ENCODE measurements at places on chromosomes 12 and 14.

GRCh38 chr12:24398605-24399004 is 449.1 kb upstream of the SOX5 start:
- no peak for DNase-seq

DNA sequence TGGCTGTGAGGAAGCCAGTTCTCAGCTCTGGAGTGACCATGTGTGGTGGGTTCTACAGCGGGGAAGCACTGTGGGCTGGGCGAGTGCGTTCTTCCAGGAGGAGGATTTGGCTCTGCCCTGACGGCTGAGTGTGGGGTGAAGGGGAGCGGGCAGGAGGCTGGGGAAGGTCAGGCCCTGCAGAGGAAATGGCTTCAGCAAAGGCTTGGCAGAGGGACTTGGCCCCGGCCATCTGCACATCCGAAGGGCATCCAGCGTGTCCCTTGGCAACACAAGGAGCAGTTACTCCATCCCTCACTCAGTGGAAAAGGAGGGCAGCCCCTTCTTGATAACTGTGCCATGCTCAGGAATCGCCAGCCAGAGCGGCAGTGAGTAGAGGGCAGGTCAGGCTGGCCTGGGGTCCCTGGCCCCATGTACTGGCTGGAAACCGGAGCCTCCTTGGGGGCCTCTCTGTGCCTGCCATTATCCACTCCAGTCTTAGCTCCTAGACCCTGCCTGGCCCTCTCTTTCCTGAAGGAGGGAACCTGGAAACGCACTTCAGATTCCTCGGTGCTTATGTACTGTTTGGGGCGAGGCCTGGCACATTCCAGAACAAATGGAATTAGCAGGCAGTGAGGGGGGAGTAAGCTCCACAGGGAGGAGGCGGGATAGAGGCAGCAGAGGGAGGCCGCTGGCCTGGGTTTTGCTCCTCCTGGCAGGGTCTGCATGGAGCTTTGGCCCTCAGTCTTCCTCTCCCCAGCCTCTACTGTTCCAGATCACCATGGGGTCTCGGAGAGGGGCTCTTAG is 133.6 kb upstream of the NCOR2 start:
- DNase-seq = no peak

GRCh38 chr14:37232907-37233481 is 35.3 kb downstream of the MIPOL1 start:
- DNase-seq = no peak

GRCh38 chr12:104423809-104424208 is 32.9 kb upstream of the CHST11 start:
- DNase-seq = no peak

DNA sequence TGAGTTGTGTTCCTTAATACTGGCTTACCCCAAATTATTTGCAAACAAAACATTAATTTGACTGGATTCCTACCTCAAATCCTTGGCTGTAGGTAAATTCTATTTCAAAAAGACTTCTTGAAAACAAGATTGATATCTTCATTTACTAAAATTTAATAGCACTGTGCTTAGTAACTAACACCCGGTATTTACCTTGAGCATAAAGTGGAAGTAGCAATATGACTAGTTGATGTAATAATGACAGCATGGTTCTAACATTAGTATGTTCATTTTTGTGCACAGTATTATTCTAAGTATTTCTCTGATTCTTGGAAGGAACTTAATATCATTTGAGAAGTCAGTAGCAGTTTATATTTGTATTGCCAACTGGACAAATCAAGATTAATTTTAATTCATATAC is 96.8 kb downstream of the PPHLN1 start:
- no peak for DNase-seq

- no peak for DNase-seq
Observed at GRCh38 chr12:70823182-70823976, 97.2 kb downstream of the PTPRR start.

DNA sequence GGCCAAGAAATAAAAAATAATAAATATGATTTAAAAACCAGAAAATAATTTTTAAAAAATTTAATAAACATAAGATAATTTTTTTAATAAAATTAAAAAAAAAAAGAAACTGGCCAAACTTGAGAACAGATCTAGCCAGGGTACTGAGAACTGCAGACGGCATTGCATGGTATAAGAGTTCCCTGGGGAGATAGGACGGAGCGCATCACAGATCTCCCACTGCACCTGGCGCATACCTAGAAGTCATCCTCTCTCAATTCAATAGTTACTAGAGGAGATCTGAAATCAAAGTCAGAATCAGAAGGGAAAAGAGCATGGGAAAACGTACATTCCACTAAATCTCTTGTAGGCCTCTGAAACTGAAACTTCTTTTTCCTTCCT is 58.9 kb upstream of the BCL2L14 start:
- DNase-seq = no peak

DNA sequence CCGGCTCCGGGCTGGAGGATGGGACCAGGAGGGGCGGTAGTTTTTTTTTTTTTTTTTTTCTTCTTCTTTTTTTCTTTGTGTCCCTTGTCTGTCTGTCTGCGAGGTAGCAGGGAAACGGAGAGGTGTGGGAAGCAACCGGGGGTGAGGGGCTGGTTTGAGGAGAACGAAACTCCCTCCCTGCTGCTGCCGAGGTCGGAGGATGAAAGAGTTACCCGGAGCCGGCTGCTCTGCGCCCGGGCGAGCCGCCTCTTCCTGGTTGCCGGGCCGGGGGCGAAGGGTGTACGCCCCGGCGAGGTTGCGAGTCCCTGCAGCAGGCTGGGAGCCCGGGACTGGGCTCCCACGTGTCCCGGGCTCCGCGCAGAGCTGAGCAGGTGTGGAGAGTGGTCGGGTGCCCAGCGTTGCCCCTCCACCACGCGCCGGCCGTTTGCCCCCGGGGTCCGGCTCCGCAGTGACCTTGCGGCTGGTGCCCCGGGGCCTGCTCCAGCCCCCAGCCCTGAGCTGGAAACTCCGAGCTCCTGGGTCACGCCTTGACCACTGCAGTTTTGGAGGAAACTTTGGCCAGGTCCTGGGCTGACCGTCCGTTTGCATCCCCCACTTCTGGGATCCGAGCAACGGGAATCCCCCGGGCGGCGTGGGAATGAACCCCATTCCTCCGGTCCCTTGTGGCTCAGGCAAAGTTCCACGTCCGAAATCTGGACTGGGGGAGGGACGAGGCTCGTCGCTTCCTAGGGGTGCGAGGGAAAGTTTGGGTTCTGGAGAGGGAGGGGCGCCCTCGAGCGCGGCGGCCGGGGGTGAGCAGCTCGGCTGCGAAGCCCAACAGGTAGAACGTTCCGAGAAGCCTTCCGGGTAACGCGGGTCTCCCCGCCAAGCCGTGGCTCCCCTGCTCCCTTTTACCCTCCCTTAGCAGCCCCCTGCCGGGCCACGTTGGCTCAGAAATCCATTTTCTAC is 1.3 kb downstream of the CHST11 start:
- no peak for DNase-seq

DNA sequence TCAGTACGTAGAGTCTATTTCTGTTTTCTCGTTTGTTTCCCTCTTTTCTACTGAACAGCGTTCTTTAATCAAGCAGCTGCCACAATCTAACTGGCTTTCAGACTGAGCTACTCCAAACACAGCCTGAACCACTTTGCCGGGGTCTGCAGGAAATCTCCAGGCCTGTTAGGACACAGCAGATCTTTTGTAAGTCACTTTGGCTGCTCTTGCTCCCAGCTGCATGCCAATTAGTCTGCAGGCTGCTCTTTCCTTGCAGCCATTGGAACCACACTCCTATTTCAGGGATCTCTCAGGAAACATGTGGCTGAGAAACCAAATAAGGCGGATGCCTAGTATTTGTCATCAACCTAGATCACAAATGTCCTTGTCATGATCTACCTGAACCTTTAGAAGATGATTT is 73.6 kb downstream of the TMTC1 start:
- no peak for DNase-seq

DNA sequence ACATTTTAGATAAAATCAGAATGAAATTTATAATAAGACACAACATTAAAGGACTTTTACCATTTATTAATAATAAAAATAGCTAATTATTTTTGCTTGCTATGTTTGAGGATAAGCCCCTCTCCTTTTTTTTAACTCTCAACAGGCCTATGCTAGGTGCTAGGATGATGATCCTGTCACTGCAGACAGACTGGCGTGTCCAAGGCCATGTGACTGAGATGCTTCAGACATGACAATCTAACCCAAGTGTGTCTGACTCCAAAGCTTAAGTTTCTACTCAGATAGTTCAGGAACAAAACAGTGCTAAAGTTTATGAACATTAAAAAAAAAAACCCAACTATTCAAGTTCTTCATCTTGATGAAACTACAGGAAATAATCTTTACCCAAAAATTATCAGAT is 29.8 kb downstream of the PPP1R13B start:
- DNase-seq = no peak

DNA sequence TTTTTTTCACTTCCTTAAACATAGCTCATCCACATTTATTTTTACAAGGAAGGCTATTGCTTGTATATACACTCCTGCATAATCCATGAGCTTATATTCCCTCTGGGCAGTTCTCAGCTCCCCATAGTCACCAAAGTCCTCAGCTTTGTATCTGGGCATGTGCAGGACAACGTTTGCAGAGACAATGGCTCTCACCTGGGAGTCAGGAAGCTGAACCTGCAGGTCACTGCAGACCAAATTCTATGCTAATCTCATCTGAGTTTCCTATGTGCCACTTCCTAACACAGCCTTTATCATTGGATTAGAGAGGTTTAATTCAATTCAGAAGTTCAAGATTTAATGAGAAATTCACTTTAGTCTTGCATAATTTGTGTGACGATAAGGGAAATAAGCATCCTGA is 131.5 kb downstream of the KCNK10 start:
- DNase-seq = no peak

- no peak for DNase-seq
Observed at GRCh38 chr14:69755784-69756183, 11.2 kb upstream of the SRSF5 start.

DNA sequence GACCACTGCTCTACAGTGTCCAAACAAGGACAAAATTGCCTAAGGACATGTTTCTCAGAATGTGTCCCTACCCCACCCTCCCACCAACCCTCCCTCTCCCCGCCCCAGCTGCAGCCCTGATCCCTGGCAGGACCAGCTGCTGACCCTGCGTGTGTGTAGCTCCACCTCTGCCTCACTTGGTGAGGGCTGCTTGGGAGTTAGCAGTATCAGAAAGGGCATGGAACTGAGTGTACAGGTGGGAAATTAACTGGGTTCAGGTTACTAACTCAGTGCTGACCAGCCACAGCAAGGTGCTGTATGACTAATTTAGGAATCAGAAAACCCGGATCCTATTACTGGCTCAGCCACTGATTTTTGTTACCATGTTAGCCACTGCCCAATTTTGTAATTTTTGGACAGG is 11.3 kb upstream of the PLEKHD1 start:
- DNase-seq = no peak

- DNase-seq = no peak
Observed at GRCh38 chr14:53285821-53286220, 132.7 kb upstream of the DDHD1 start.

GRCh38 chr14:103735022-103735421 is 19.4 kb downstream of the ZFYVE21 start:
- no peak for DNase-seq

DNA sequence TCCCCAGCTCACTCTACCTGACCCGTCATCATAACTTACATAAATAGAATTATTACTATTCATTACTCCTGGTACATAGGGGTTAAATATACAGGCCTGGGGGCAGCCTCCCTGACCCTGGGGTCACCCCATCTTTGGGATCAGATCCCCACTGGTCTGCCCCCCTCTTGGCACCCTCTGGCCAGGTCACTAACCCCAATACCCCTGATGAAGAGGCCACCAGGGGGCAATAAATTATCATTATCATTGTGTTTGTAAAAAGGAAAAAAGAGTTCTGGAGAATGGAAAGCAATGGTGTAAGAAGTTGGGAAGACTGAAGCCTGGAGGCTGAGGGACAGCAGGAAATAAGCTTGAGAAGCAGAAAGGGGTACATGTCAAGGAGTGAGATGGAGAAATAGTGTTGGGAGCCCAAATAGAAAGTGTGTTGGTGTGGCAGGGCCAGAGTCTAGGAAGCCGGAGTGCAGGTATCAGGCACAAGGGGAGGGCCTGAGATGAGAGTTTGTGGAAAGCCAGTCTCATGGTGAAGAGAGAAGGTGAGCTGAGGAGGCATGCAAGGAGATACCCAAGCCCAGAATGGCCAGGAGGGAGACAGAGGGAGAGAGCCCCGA is 6.1 kb upstream of the AAAS start:
- no peak for DNase-seq

DNA sequence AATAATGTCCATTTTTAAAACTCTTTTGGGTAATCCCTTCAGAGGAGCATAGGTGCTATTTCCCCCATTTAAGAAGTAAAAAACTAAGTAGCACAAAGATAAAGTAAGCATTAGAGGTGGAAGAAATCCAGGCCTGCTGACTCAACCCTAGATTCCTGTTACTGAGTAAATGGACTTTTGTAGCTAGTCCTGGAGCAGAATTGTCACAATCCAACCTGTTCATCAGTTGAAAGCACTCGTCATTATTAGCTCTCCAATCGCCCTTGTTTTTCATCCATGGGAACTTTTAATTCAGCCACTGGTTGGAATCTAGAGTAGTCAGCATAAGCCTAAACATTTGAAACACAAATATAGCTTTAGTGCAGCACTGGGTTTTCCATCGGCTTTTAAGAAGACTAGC is 139.5 kb upstream of the AMIGO2 start:
- no peak for DNase-seq

- DNase-seq = no peak
Observed at GRCh38 chr14:57364659-57365450, 25.5 kb upstream of the NAA30 start.

GRCh38 chr14:100389497-100390104 is 66.5 kb downstream of the SLC25A47 start:
- DNase-seq = no peak

- DNase-seq = no peak
Observed at GRCh38 chr12:77042833-77043232, 22.5 kb downstream of the E2F7 start.

DNA sequence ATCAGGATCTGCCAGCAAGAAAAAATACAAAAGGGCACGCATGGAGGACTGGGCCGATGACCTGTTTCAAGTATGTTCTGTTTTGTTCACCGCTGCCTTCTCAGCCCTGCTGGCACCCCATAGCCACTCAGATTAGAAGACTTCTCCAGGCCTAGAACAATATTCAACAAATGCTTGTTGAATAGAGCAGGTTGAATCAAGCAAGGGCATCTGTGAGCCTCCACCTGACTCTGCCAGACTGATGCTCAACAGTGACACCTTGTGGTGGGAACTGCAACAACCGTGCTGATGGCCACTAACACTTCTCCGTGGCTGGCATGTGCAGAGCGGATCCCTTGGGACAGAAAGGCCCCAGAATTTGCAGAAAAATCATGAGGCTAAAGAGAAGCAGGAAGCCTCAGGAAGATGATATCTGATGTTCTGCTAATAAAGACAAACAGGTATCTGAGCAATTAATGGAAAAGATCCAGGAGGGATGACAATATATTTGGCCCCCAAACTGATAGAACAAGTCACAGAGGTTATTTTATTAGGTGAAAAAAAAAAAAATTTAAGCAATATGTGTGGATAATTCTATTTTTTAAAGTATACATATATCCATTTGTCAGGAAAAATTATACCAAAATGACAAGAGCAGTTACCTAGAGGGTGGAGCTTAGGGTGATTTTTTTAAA is 114.3 kb downstream of the KSR2 start:
- DNase-seq = no peak

GRCh38 chr14:58697930-58698642 is 60.3 kb downstream of the DACT1 start:
- no peak for DNase-seq

- DNase-seq = no peak
Observed at GRCh38 chr12:75551477-75551876, 40.1 kb upstream of the KRR1 start.

GRCh38 chr12:48024735-48025134 is 20.5 kb upstream of the COL2A1 start:
- no peak for DNase-seq

Measured in activated CD8-positive, alpha-beta memory T cell treated with anti-CD3 and anti-CD28 coated beads for 1 hour (primary cell).